CD4-positive, alpha-beta T cell treated with Interleukin-21 for 1 hour (primary cell): ENCODE measurements at places on chromosomes 1 and 21.

DNA sequence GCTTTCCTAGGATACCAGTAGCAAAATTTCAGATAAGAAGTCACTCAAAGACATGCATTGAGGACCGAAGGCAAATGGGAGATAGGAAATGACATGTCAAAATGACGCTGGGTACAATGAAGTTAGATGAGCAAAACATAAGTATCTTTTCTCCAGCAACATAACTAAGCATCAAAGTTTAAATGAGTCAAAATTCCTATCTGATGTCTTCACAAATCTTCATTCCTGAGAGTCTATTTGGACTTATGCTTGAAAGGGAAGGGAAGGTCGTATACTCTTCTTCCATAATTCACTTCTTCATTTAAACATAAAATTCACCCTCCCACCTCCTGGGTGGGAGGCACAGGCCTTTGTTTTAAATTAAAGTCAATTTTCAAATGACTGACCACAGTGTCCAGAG, 4.1 kb upstream of the TMEM81 start:
- DNase-seq = no peak

DNA sequence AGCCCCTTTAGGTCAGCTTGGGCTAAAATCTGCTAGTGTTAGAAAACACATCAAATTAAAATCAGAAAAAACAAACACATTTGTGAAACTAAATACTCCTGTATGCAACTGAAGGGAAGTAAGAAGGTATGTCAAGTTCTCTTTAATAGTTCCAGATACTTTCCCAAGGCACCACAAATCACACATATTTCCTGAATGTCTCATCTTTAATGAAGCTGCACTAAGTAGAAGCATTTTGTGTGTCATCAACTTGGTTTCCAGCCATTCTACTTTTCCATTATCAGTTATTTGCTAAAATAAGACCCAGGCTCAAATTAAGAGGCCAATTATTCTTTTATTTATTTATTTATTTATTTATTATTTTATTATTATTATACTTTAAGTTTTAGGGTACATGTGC, 34.7 kb downstream of the CRB1 start:
- DNase-seq = no peak

DNA sequence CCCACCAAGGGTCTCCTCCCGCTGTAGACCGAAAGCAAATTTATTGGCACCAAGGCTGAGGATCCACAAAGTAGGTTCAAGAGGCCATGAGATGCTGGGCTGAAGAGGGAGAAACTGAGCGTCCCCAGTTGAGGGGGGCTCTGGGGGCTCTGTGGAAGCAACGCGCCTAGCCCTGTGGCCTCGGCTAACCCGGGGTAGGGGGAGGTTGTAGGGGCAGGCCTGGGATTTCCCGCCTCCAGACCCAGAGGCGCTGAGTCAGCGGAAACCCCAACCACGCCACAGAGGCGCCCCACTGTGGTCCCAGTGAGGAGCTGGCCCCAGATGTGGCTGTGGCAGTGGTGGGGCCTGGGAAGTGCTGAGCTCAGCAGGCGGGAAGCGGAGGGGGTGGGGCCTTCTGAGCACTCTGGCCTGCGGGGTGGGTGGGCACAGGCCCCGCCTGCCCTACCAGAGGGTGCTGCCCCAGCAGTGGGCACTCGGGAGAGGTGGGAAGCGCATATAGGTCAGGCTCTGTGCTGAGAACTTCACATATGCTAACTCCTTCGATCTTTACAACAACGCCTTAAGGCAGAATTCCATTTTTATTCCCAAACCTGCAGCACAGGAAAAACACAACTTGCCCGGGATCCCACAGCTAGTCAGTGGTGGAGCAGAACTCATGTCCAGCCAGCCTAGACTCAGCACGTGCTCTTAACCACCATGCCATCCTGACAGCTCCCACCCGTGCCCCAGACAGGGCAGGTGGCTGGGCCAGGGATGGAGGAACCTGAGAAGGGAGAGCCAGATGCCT, 1.5 kb upstream of the COL16A1 start:
- peak; percentile 69 for DNase-seq

DNA sequence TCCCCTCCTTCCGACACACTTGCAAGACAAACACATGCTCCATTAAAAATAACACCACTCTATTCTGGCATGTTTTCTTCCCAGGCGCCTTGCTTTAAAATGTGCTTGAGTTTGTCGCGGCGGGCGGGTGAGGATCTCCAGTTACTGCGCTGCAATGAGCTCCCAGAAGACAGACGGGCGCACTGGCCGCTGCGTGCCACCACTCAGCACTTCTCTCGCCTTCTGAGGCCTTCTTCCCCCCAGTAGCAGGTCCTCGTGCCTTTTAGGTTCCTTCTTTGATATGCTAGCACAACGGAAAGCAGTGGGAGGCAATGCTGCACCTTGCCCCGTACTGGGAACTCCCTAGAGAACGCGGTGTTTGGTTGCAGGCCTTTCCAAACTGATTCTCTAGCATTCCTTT, 279.5 kb upstream of the NR5A2 start:
- DNase-seq = no peak

- no peak for DNase-seq
These were observed 119.6 kb downstream of the TOMM20 start for GRCh38 chr1:235009074-235009473.

DNA sequence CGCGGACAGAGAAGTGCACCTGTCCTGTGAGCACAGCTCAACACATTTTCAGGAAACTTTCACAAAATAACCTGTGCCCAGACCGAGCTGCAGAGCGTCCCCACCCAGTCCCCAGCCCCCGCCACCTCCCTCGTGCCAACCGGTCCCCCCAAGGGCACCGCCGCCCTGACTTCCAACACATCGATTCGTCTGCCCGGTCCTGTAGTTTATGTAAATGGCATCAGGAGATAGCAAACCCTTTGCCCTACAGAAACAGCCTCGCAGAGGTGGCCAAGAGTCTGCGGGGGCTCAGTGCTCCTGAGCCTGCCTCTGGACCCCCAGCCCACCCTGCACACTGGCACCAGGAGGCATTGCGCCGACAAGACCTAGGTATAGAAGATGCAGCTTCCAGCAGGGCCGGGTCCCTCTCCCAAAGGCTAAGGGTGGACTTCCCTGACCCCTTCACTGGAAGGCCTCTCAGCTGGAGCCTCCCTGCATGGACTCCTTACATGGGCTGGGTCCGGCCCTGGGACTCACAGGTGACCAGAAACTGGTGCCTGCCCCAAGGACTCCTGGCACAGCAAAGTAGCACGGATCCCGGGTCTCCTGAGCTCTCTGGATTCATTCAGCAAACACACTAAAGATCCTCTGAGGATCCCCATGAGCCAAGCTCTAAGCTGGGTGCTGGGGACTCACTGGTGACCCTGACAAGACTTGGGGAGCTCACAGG, 6.6 kb upstream of the PLEKHG5 start:
- no peak for DNase-seq
